DMS 273 treated with DMSO at 0.1 percent for 48 hours (cell line): ENCODE measurements at places on chromosomes 12 and 14.

DNA sequence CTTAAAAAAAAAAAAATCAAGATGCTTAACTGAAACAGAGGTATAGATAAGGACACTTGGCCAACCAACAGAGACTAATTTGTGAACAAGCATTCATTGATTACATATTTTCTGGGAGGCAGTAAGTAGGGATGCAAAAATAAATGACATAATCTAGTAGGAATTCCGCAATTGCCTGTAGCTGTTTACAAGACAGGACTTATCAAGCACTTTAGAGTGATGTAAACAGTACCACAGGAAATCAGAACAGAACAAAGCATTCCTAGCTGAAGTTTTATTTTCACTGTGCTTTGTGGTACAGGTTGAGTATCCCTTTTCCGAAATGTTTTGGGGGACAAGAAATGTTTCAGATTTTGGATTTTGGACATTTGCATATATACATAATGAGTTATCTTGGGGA, 68.2 kb upstream of the FGD4 start:
- no peak for DNase-seq

DNA sequence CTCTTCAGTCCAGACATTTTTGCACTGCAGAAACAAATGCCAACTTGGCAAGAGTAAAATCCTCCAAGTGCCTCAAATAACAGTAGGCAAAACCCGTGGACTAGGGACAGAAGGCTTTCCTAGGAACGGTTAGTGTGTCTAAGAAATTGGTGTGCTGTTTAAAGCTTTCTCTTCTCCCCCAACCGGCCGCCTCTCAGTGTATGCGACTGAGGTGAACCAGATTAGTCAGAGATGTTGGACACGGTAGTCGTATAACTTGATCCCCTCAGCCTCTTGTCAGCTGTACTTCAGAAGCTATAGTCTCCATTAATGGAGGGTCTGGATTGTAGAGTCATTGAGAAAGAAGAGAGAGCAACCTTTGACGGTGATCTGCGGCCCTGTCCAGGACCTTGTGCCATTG, 21.7 kb downstream of the PPFIBP1 start:
- DNase-seq, result no peak

- no peak for DNase-seq
Measured at GRCh38 chr14:96251656-96252155, 4.3 kb upstream of the BDKRB1 start.

DNA sequence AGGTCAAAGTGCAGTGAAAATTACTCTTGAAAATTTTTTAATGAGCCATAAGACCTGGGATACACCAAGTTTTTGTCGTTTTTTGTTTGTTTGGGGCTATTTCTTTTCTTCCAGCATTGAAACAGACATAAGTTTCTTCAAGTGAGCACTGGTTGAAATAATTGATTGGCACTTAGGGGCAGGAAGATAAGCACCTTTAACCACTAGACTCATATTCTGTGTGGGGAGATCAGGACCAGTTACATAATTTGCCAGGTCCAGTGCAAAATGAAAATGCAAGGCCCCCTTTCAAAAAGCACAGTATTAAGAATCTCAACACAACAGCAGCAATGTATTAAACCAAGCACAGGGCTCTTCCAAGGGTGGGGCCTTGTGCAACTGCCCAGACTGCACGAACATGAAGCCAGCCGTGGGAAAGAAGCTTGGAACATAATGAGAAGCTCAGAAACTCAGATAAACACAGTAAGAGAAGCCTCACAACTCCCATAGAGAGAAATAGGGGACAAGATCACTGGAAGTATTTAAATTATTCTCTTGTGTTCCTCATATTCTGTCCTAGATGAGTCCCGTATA, 3.2 kb upstream of the TCP11L2 start:
- no peak for DNase-seq

- no peak for DNase-seq
Measured at GRCh38 chr12:56574210-56574609, 52.6 kb downstream of the RBMS2 start.

GRCh38 chr14:102081231-102082080, 5.4 kb downstream of the HSP90AA1 start:
- no peak for DNase-seq

GRCh38 chr14:66133666-66134065, 352.5 kb upstream of the CCDC196 start:
- no peak for DNase-seq
